ENCODE measurements at places on chromosomes 2 and 18. TPM values are rescaled to one million over a fixed set of nuclear protein-coding genes. Genes with fewer than 3 reads are reported as not detected.

Gene SERPINB4
- total RNA-seq, result not detected

- no peak for DNase-seq
Observed at GRCh38 chr2:78127424-78127823, 605.2 kb upstream of the LRRTM4 start.

DNA sequence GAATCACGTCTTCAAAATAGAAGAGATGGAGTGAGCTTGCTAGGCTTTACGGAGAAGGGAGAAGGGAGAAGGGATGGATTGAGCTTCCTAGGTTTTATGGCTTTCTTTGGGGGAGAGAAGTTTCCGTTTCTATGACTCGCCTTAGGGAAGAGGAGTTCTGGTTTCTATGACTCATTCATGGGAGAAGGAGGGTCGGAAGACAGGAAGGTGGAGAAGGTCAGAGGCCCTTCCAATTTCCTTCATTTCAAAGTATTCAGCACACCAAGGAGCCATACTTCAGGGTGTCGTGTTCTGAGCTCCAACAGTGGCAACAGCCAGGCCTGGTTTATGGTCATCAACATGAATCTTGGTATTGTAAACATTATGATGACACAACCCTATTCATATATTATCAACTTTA, 284.7 kb upstream of the VWC2L start:
- no peak for DNase-seq

Gene CDK5R2
- total RNA-seq, result not detected

- no peak for DNase-seq
Observed at GRCh38 chr2:240810621-240811020, 9.4 kb downstream of the KIF1A start.

Data from ureter (tissue), 1 donor.